ENCODE measurements at places on chromosomes 1 and 21. TPM values are rescaled to one million over a fixed set of nuclear protein-coding genes. Genes with fewer than 3 reads are reported as not detected.
A peak's percentile ranks its signal among the peaks of the same experiment; 100 is the strongest.

Gene CYP2J2
- total RNA-seq = 0.97 TPM

DNA sequence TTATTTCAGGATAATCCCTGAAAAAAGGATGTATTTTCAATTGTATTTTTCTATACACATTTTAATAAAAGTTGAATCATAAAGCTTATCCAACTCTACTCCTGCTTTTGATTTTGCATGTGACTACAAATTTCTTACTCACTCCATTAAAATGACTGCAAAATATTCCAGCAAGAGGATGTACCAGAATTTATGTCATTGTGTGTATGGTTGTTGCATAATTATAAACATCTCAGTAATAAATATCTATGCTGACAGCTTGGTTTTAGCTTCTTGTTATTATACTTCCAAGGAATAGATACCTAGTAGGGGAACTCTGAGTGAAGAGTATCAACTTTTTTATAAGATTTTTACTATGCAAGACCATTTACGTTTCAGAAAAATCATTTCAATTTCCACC, 463.2 kb upstream of the RUNX1 start:
- peaks cover 6% of the 10 kb centered on the region for H3K27me3 ChIP-seq
- H3K4me3 ChIP-seq = no peak overlapping the region
- no peak for DNase-seq
- H3K27ac ChIP-seq = no peak overlapping the region
- H3K36me3 ChIP-seq = no peaks in the 10 kb centered on the region

- H3K27ac ChIP-seq = peak overlapping the region; percentile 98
- peak overlapping the region; percentile 54 for H3K4me3 ChIP-seq
- DNase-seq = no peak
- H3K27me3 ChIP-seq = no peaks in the 10 kb centered on the region
- H3K36me3 ChIP-seq = no peaks in the 10 kb centered on the region
Observed at GRCh38 chr1:174998569-174999215, 1.1 kb upstream of the CACYBP start.

- H3K4me1 ChIP-seq = no peaks in the 10 kb centered on the region
- no peak overlapping the region for H3K27ac ChIP-seq
- H3K27me3 ChIP-seq = no peaks in the 10 kb centered on the region
- H3K36me3 ChIP-seq = no peaks in the 10 kb centered on the region
Observed at GRCh38 chr1:114062477-114063099, 83.3 kb downstream of the OLFML3 start.

Gene GTF2B
- 23.1 TPM for total RNA-seq

Gene GBP6
- not detected for total RNA-seq

Gene UBAP2L
- 116 TPM for total RNA-seq

GRCh38 chr1:186214791-186215190, 160.3 kb downstream of the TPR start:
- no peak for DNase-seq
- no peaks in the 10 kb centered on the region for H3K4me1 ChIP-seq
- no peak overlapping the region for H3K4me3 ChIP-seq
- H3K27me3 ChIP-seq = no peaks in the 10 kb centered on the region
- no peak overlapping the region for H3K27ac ChIP-seq

- no peaks in the 10 kb centered on the region for H3K27me3 ChIP-seq
- no peak overlapping the region for H3K4me3 ChIP-seq
- H3K4me1 ChIP-seq = no peaks in the 10 kb centered on the region
Observed at GRCh38 chr1:215720126-215720525, 153.0 kb downstream of the KCTD3 start.

Gene AUNIP
- 0.54 TPM for total RNA-seq

DNA sequence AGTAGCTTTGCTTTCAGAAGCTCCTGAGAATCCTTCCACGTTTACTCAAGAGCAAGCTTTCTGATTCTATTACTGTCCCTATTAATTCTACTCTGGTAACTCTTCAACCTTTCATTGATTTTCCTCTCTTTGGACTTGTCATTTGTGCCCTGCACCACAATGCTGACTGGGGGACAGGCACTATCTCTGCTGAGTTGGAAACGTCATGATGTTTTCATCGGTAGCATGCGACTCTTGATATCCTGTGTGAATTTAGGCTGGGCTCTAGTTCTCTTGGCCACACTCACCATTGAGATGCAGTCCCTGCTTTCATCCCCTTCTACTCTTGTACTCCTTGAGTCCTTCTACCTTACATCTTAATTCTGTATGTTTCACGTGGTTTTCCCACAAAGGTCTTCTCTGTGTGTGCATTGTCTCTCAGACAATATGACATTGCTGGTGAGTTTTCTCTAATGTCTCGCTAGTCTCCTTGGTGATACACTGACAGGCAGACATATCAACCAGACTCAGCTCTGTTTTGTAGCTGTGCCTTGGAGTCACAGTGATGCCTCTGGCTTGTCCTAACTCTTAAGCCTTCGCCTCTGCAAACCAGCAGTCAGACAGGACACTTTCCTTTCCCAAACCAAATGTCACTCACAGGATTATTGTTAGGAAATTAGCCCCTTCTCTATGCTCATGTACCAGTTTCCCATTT, 223.6 kb upstream of the ADGRL2 start:
- H3K27ac ChIP-seq = no peak overlapping the region
- DNase-seq = no peak
- H3K4me1 ChIP-seq = no peaks in the 10 kb centered on the region
- H3K36me3 ChIP-seq = no peaks in the 10 kb centered on the region
- no peaks in the 10 kb centered on the region for H3K27me3 ChIP-seq
- H3K4me3 ChIP-seq = no peak overlapping the region

Gene PDZK1IP1
- 5.4 TPM for total RNA-seq

DNA sequence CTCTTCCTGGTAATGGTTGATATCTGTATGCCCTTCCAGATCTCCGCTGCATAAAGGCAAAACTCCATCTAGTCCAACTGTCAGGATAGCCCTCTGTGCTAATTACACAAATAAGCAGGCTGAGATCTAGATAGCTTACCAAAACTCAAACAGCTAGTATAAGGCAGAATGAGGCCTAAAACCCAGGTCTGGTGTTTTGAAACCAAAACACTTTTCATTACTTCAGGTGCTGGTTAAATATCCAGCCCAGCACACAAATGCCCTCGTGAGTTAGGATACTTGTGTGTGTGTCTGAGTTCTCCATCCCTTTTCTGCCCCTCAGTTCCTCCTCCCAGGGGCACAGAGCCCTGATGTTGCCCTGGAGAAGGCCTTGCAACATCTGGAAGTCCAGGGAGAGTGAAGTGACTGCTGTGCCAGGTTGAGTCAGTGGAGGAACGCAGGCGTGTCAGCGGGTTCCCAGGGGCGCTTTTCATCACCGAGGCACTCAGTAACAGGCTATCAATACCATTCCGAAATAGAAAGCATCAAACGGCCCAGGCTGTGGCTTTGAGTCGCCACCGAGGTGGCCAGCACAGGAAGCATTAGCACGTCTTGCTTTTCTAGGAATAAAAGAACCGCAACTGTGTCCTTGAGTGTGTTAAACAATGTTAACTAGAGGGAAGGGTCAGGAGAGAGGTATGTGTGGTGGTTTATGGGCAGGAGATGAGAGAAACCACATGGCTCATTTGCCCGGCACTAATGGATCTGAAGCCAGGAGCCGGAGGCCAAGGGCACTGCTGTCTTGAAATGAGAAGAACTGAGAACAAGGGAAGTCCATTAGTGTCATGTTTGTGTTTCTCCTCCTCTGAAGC, 90.7 kb upstream of the WLS start:
- no peaks in the 10 kb centered on the region for H3K36me3 ChIP-seq
- H3K27me3 ChIP-seq = no peaks in the 10 kb centered on the region

DNA sequence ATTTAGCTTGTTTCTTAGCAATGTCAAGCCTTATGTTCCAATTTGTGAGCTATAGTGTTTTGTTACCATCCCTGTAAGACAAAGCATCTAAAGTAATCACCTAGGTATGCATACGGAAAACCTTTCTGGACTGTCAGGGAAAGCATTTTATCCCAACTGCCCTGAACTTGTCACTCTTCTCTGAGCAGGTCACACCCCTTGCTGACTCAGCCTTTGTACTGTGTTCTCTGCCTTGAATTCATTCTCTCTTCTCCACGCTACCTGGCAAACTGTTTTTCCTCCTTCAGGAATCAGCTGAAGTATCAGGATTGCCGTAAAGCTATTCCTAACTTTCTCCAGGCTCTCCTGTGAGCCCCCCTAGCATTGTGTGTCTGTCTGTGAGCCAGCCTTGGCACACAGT, 54.2 kb downstream of the PBX1 start:
- H3K4me3 ChIP-seq = no peak overlapping the region
- no peaks in the 10 kb centered on the region for H3K27me3 ChIP-seq
- no peak overlapping the region for H3K27ac ChIP-seq
- H3K4me1 ChIP-seq = peaks cover 26% of the 10 kb centered on the region
- H3K36me3 ChIP-seq = no peaks in the 10 kb centered on the region
